ENCODE measurements at places on chromosomes 3 and 15. TPM values are rescaled to one million over a fixed set of nuclear protein-coding genes. Genes with fewer than 3 reads are reported as not detected.

DNA sequence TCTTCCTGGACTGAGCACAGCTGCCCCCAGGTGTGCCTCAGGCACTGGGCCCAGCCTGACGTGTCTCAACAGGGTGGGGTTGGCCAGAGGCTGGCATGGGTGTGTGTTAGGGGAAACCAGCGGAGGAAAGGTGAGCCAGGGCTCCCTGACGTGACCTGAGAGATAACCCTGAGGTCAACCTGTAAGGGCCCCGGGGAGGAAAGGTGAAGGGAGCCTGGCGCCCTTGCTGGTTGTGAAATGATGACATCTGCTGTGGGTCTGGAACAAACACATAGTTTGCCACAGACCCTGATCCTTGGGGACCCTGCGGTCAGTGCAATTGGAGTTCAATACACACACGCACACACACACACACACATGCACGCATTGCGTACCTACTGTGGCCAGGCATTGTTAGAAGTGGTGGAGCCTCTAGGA lies 100.2 kb upstream of the TLE3 start:
- DNase-seq: peak; percentile 83

- no peak for DNase-seq
Measured at GRCh38 chr3:72187131-72187530, 402.2 kb upstream of the PROK2 start.

The MKRN3 gene
- 26.1 TPM for total RNA-seq

DNA sequence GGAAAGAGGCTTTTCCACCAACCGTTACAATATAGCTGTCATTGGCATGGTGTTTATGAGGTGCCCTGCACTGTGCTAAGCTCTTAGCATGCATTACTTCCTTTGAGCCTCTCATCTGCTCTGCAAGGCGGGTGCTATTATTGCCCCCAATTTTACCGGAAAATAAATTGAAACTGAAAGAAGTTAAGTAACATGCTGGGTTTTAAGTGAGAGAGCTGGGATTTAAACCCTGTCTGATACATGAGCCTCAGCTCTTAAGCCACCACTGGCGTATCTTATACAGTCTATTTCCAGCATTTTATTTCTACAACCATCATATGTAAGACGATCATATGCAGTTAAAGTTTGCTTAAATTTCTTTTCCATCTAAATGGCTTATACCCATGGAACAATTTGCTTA lies 81.6 kb downstream of the AGBL1 start:
- DNase-seq: no peak

GRCh38 chr3:170689893-170690660 lies 104.2 kb upstream of the SLC7A14 start:
- no peak for DNase-seq

GRCh38 chr3:72255191-72255590 lies 470.2 kb upstream of the PROK2 start:
- DNase-seq: no peak

GRCh38 chr3:62131620-62132019 lies 241.7 kb downstream of the FEZF2 start:
- no peak for DNase-seq

DNA sequence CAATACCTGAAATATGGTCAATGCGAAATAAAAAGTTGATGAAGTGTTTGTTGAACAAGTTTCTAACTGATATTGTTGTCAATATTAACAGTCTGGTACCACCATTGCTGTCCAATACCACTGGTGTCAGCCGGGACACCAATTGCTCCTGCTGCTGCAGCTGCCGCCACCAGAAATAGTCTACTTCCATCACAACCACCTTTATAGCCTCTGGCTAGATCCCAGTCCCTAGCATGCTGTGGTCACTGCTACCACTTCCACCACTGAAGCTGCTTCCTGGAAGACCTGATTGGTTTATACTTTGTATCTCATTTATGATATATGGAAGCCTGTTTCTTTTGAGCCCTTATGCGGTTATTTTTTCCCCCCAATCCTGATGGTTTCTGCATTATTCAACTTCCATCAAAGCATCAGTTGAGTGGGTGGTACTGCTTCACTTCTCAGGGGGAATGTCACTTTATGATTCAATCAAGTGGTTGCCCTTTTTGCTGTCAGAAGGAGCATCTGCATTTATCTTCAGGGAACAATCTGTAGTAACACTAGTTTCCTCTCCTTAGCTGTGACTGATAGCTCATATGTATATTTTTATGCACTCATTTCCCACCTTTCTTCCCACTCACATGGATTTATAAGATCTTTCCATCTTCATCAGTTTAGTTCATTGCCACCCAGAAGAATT lies 11.7 kb downstream of the LNP1 start:
- DNase-seq: no peak

The CLDN11 gene
- 1.9 TPM for total RNA-seq

The IGF2BP2 gene
- 140 TPM for total RNA-seq

DNA sequence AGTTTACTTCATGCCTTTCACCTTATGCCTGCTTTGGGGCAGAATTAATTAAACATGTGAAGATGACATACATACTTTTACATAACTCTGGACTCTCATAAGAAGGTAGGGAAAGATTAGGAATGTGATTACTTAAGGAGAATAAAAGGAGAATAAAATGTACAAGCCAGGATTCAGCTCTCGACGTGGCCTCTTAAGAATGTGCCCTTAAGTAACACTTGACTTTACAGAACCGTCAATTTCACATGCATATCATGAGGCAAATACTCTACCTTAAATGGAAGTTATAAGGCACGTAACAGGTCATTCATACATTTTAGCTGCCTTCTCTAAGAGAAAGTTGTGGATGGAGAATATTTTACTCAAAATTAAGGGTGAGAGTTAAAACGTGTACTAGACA lies 263.7 kb upstream of the LMCD1 start:
- no peak for DNase-seq

The TRIM42 gene
- not detected for total RNA-seq

DNA sequence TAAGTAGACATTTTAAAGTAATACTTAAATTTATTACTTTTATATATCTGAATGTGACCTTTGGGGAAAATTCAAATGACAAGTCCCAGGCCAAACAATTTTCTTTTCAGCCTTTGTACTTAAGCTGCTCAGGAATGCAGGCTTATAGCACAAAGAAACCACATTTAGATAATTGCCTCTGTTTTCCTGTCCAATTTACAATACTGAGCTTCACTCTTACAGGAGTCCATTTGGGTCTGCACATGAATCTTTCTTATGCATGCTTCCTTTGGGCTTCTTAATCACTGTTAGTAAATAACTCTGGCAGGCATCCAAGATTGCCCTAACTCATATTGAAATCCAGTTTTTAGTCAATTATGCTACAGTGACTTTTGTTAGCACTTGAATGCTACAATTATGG lies 459.4 kb upstream of the TGFBR2 start:
- no peak for DNase-seq

- DNase-seq: no peak
Measured at GRCh38 chr3:109678600-109678999, 341.3 kb upstream of the DPPA4 start.

The CCPG1 gene
- 26.3 TPM for total RNA-seq

GRCh38 chr15:74866090-74866489 lies 7.1 kb downstream of the SCAMP2 start:
- peak; percentile 71 for DNase-seq

- no peak for DNase-seq
Measured at GRCh38 chr3:152839511-152839910, 4.6 kb downstream of the P2RY1 start.

- peak; percentile 45 for DNase-seq
Measured at GRCh38 chr3:9397906-9398699, 688 bp downstream of the SETD5 start.

GRCh38 chr15:53530761-53531160 lies 228.7 kb downstream of the WDR72 start:
- no peak for DNase-seq

DNA sequence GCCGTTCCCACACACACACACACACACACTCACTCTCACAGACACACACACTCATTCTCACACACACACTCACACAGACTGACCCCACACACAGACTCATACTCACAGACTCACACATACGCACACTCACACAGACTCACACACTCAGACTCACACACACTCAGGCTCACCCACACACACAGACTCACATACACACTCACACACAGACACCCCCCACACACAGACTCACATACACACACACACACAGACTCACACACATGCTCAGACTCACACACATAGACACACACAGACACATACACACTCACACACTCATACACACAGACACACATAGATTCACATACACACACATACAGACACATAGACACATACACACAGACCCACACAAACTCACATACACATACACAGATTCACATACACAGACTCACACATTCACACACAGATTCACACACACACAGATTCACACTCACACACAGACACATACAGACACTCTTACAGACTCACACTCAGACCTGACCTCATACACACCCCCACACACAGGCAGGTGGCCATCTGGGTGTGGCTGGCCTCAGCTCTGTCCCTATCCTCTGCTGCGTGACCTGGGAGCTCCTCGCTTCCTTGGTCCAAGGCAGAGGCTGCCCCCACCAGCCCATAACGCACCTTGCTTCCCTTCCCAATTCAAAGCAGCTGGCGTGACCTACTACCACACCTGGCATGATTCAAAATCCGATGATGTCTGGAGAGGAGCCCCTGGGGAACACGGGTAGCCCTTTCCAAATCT lies 1.9 kb downstream of the C3orf22 start:
- DNase-seq: no peak

GRCh38 chr15:52261498-52262242 lies 33.9 kb downstream of the MYO5C start:
- DNase-seq: peak; percentile 90

- DNase-seq: peak; percentile 64
Measured at GRCh38 chr3:36373084-36373483, 7.2 kb upstream of the STAC start.

DNA sequence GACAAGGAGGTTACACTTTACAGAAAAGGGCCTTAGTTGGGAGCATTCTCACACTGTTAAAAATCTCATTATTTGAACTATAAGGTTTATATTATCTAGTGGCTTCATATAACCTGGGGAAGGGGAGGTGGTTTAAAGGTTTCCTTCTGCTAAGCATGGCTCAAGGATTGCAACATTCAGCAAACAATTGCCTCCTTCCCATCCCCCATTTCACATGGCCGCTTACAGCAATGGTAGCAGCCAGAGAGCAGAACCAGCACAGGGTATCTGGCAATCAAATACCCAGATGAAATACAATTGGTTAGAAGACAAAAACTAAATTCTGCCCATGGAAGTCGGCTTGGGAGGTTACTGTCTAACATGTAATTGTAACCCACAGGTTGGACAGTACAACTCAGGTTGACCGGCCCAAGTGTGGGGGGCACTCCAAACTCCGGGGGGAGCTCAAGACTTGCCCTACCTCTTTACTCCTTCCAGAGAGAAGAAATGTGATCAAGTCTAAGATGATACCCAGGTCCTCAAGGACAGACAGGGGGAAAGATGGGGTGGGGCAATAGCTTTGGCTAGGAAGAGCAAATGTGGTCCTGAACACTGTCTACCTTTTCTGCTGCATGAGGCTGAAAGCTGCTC lies 15.5 kb downstream of the ETV5 start:
- no peak for DNase-seq

The GNAT1 gene
- total RNA-seq: 0.48 TPM

The STRA6 gene
- total RNA-seq: 83.6 TPM

- DNase-seq: no peak
Measured at GRCh38 chr3:149936812-149937230, 33.9 kb downstream of the PFN2 start.

The CDHR4 gene
- total RNA-seq: 2.0 TPM

GRCh38 chr15:51775967-51776816 lies 24.8 kb downstream of the TMOD2 start:
- no peak for DNase-seq

DNA sequence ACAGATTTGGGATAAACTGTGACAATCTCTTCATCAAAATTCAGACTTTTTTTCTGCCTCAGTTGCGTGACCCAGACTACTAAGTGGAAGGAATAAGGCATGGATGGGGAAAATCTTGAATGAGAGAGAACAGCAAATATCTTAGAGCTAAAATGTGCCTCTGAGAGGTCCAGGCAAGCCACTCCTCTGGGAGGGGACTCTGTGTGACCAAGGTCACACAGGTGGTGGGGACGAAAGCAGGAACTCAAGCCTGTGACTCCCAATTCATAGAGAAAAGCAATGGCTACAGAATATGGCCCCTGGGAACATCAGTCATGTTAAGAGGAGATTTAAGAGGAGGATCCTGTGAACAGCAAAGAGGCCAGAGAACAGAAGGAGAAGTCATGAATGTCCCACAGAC lies 268.1 kb downstream of the FOXP1 start:
- no peak for DNase-seq

The PLA2G4E gene
- not detected for total RNA-seq

The TGM5 gene
- total RNA-seq: 1.7 TPM

DNA sequence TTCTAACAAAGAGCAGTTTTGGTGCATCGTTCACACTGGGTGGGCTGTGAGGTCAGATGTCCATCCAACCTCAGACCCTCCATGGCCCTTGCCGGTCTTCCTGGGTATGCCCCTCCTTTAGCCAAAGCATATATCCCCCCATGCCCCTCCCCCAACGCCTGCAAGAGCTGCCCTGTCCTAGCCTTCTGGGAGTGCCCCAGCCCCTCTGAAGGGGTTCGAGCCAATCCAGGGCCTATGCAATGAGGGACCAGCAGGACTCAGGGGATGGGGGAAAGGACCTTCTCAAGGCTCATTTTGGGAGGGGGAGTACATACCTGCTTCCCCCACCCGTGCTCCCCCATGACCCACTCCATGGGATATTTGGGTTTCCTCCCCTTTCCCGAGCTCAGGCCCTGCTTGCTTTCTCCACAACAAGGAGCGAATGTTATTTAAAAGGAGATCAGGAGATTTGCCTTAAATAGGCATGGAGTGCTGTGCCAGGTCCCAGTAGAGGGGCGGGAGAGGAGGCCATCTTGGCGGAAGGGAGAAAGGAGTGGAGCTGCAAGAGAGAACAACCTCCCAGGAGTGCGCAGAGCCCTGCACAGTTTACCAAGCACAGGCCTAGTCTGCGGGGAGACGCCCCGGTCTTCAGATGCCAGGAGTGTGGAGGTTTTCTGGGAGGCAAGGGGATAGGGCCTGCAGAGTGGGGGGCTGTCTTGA lies 18.2 kb downstream of the PIF1 start:
- no peak for DNase-seq

The RAD51 gene
- 22.5 TPM for total RNA-seq

DNA sequence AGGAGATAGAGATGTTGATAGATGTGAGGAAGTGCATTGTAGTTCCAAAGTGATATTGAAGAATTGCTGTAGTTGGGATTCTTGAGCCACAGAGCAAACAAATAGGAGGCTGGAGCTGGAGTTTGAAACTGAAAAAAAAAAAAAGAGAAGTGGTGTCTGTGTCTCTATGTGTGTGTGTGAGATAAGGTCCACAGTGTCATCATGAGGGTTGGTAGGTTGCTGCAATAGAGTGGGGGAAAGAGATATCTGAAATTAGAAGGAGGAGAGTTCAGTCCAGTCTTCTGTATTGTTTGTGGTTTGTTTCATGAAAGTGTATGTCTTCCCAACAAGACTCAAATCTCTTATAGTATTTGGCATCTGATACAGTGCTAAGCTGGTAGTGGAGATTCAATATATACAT lies 37.3 kb upstream of the CACNA1D start:
- no peak for DNase-seq

DNA sequence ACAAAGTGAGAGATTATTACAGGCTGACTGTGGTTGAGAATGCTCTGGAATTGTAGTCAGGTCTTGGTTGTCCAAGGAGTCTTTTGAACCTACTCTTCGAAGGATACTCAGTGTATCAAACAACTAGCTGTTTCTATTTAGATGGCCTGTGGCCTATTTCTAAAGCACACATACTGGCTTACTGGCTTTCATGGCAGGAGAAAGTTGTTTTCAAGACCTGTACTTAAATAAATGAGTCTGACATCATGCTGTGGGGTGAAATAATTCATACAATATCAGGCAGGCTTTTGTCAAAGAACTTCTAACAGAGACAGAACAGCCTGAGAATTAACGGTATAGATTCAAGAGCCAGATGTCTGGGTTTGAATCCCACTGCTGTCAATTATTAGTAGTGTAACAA lies 316.7 kb upstream of the SEMA6D start:
- DNase-seq: no peak

The CELSR3 gene
- 9.9 TPM for total RNA-seq
